HFFc6 (cell line): ENCODE measurements at places on chromosomes 2 and 18.

DNA sequence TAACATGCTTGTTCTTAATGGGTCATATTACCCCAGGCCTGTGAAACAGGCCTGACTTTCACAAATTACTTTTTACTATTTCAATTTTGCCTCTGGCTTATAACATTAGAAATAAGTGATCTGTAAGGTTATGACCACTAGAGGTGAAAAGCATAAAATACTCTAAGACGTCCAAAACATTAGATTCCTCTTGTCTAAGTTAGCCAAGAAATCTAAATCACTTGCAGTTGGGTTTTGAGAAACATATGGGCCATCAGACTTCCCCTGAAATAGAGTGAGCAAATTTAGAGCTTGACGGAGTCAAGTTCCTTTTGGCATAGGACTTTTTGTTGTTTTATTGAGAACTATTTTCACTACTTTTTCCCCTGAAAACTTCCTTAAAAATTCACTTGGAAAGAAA lies 32.7 kb upstream of the RIT2 start:
- no peak for DNase-seq

- no peak for DNase-seq
Measured at GRCh38 chr18:37483984-37484819, 81.4 kb downstream of the CELF4 start.

DNA sequence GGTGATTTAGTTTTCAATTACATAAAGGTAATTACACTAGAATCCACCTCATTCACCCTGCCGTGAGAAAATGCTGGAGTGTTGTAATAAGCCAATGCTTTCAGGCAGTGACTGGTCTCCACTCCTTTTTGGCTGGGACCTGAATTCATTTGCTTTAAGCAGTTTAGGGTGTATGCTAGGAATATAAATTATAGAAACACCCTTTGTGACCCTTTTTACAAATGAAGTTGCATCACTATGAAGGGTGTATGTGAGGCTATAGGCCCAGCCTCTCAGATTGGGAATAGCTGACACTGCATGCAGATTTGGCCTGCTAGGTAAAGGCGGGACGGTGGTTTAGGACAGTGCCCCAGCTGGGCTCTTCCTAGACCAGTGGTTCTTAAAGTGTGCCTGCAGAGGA lies 50.8 kb upstream of the NFE2L2 start:
- no peak for DNase-seq

GRCh38 chr2:27622921-27623384 lies 5.9 kb downstream of the CCDC121 start:
- DNase-seq = peak; percentile 85

DNA sequence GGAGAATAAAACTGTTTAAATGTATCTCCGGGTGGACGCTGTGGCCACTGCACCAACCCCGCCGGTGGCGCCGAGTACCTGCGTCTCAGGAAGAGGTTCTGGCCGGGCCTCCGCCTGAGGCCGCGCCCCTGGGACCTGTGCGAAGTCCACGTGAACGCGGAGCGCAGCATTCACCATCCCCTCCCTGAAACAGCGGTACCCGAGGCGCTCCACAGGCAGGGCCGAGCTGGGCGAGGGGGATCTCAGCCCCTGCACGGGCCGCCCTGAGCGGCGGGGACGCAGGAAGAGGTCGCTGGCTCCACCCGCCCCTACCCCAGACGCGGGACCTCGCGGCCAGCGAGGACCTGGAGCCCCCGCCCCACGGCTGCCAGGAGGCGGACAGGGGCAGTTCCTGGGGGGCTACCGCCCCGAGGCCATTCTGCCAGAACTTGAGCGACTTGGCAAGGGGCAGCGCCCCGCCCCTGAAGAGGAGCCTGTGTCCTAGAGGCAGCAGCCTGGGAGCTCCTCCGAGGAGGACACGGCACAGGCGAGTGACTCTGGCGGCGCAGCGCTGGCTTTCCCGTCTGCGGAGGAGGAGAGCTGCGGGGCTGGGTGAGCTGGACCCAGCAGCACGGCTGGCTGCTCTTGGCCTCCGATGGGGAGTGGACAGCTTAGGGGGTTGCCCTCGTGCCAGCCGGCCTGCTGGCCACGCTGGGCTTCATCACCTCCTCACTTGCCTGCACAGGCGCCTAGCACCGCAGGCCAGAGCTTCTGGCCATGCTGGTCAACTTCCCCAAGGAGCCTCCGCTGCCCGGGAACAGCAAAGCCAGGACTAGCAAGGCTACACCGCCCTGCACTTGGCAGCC lies 9.7 kb upstream of the TEKT4 start:
- DNase-seq = no peak

DNA sequence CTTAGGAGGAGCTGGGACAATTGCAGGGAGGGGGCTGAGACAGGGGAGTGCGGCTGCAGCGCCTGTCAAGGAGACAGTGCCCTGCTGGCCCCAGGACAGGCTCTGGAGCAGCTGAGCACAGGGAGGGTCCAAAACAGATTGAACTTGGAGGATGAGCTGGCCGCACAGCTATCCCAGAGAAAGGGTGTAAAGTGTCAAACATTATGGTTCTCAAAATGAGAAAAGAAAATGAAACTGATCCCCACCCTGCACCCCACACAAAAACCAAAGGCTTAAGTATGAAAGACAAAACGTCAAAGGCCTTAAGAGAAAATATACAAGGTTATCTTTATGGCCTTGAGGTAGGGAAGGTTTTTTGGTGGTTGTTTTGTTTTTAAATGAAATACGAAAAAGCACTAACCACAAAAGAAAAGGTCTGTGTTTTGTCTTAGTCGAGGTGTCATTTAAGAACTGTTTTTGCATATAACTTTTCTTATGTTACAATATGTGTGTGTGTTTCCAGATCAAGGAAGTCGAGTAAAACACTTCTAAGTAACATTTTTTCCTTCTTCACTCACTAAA lies 111.8 kb downstream of the HDAC4 start:
- DNase-seq = no peak

DNA sequence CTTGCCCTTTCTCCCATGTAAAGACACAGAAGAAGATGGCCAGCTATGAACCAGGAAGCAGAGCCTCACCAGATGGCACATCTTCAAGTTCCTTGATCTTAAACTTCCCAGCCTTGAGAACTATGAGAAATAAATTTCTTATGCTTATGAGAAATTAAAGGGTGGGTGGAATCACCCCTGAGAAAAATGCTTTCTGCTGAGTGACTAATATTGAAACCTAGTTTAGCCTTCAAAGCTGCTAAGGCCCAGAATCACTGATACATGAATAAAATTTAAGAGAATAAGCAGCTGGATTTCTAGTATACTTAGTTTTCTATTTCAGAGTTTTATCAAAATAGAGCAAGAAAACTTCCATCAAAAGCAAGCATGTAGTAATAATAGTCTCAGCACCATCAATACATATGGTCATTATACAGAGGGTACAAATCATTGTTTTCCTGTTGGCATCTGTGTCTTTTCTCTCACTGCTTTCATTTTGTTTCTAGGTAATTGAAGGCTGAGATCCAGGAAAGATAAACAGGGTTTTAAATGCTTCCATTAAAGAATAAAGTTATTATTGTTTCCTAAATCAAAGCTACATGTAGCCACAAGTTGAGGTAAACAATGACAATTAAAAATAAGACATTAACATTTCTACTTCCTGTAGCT lies 53.3 kb upstream of the COL5A2 start:
- no peak for DNase-seq

- no peak for DNase-seq
Measured at GRCh38 chr2:50597206-50597605, 434.7 kb downstream of the NRXN1 start.

- no peak for DNase-seq
Measured at GRCh38 chr2:120566331-120567035, 169.2 kb upstream of the GLI2 start.

GRCh38 chr2:223460774-223461211 lies 141.4 kb downstream of the SCG2 start:
- DNase-seq = peak; percentile 68

GRCh38 chr2:37635504-37636380 lies 35.7 kb downstream of the CDC42EP3 start:
- peak; percentile 92 for DNase-seq

GRCh38 chr2:125070726-125071505 lies 1045.8 kb downstream of the CNTNAP5 start:
- DNase-seq = no peak

GRCh38 chr2:54042341-54042740 lies 71.5 kb upstream of the PSME4 start:
- no peak for DNase-seq

- DNase-seq = no peak
Measured at GRCh38 chr18:10252494-10252893, 201.9 kb upstream of the APCDD1 start.

- no peak for DNase-seq
Measured at GRCh38 chr2:224517963-224518362, 67.2 kb downstream of the CUL3 start.

DNA sequence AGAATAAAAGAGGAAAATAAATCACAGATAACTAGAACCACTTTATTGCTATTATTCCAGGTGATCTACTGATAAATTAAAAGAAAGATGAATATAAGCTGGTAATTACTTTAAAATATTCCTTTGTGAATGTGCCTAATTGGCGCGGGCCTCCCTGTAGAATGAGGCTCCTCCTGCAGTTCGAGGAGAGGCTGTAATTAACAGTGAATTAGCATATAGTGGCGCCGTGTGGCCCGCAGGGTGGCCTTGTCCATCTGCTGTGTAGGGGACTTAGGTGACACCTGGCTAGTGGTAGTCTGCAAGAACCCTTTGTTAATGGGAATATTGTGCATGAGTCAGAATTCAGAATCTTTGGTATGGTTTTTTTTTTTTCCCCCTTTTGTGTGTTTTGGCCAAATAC lies 119.8 kb downstream of the AGAP1 start:
- DNase-seq = no peak

DNA sequence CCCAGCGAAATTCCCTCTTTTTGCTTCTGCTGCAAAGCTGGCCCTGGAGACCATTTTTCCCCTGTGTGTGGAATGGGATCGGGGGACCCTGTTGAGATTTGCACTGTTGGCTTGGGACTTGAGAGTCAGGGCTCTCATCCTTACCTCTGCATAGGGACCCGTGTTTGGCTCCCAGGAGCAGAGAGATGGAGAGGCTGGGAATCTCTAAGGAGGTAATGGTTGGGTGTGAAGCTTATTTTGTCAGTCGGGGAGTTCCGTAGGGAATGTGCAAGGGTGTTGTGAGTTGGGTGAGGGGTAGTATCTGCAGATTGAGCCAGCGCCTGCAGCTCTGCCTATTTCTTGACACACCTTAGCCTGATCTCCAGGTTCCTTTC lies 4.5 kb downstream of the GATA6 start:
- DNase-seq = no peak

GRCh38 chr2:9594366-9595054 lies 36.3 kb downstream of the YWHAQ start:
- DNase-seq = peak; percentile 82

DNA sequence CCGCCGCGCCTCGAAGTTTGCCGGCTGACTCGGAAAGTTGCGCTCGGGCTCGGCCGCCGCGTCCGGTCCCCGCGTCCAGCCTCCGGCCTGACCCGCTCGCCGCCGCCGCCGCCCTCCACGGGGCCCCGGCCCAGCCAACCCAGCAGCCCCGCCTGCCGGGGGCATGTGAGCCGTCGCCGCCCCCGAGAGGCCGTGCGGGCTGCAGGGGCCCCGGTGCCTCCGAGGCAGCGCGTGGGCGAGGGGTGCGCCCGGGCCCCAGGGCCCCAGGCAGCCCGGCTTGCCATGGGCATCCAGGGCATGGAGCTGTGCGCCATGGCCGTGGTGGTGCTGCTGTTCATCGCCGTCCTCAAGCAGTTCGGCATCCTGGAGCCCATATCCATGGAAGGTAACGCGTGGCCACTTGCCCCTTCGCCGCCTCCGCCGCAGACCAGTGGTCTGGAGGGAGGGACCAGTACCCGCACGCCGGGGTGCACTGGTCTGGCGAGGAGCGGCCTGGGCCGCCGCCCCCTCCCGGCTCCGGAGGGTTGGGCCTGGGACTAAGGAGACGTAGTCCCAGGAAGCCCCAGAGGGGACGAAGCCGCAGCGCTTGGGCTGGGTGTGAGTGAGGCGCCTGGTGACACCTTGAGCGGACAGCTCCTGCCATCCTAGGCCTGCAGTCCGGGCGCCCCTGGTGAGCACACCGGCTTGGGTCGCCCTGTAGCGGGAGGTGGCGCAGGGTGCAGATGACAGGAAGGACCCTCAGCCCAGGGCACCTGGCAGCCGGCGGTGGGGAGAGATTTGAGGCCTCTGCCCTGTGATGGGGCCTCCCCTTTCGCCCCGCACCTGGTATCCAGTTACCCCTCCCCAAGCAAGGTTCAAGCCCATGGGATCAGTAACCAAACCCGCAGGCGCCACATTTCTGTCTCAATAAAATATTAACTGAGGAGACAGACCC lies 49.9 kb downstream of the KCNIP3 start:
- no peak for DNase-seq

- DNase-seq = no peak
Measured at GRCh38 chr2:109225170-109225782, 96.3 kb downstream of the SH3RF3 start.

DNA sequence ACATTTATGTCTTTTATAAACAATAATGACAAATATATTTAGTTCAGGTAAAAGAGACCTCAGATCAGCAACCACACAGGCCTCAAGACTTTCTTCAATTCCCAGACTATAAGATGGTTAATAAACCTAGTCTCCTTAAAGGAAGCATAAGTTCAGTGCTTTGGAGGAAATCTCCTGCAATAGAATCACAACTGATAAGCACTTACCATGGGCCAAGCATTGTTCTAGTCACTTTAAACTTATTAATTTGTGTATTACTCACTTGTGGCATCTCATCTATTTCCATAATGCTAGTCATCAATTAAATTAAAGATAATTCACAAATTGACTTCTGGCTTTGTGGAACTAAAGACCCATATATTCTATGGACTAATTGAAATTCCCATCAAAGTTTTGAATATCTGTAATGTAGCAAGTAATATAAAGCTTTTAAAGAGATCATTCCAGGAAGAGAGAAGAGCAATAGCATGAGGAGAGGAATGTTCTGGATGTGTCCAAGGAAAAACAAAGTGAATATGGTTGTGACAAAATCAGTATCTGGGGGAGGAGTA lies 42.2 kb downstream of the COL3A1 start:
- DNase-seq = no peak

- DNase-seq = peak; percentile 7
Measured at GRCh38 chr2:62998949-62999348, 51.7 kb upstream of the OTX1 start.

GRCh38 chr2:163364736-163365135 lies 371.1 kb downstream of the FIGN start:
- no peak for DNase-seq

- DNase-seq = no peak
Measured at GRCh38 chr2:144015036-144015435, 504.9 kb downstream of the ZEB2 start.

GRCh38 chr2:50974940-50975339 lies 57.0 kb downstream of the NRXN1 start:
- DNase-seq = no peak

GRCh38 chr18:54515149-54515548 lies 75.9 kb upstream of the DYNAP start:
- DNase-seq = no peak
